ENCODE measurements at places on chromosomes 5 and 9.

GRCh38 chr9:123608104-123608503 lies 252.1 kb downstream of the CRB2 start:
- DNase-seq: peak; percentile 85

GRCh38 chr9:134549336-134549735 lies 92.3 kb upstream of the COL5A1 start:
- DNase-seq: no peak

DNA sequence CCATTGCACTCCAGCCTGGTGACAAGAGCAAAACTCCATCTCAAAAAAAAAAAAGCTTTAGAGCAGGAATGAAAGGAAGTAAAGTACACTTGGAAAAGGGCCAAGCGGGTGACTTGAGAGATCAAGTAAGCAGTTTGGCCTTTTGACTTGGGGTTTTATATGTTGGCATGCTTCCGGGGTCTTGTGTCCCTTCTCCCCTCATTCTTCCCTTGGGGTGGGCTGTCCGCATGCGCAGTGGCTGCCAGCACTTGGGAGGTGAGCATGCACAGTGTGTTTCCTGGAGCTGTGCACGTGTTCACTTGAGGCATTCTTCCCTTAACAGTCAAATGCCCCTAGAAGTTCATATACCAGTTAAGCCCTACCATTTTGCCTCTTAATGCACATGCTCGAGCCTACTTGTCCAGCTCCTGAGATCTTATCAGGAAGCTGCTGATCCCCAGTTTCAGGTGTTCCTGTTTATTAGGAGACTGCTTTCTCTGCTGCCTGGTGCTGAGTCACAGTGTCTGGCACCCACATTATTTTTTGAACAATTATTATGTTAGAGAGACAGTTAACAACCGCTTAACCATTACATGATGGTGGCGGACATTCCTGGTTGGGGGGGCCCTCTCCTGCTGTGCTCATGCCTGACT lies 32.6 kb upstream of the PRRC2B start:
- no peak for DNase-seq

GRCh38 chr5:140524003-140524402 lies 23.5 kb upstream of the EIF4EBP3 start:
- no peak for DNase-seq

- DNase-seq: no peak
Observed at GRCh38 chr9:119951090-119951489, 581.9 kb upstream of the BRINP1 start.

DNA sequence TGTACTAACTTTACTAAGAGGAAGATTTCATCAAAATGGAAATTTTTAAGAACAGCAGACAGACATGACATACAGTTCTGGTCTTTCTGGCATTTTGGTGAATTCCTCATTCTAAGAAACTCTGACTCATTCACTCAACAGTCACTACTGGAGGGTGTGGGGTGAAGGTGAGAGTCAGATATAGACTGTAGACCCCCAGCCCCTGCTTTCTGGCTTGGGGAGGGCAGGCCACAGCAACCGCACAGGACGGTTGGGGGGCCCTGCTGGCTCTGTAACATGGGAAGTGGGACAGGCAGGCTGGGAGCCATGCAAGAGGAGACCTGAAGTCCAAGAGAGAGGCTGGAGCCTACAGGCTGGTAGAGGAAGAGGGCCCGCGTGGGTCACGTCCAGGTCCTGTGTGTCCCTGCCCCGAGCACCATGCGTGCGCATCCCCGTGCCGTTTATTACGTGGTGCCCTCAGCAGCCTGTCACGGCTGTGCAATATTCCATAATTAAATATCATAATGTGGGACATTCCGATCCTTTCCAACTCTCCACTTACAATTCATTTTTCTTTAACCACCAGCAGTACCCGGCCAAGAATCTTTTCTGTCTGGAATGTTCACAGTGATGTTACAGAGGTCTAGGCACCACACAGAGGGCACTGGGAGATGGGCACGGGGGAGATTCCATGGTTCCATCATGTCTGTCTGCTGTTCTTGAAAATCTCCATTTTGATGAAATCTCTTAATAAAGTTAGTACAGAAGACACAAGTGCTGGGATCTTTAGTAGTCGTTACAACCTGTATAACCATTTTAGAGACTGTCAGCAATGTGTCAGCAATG lies 75.5 kb downstream of the SEMA4D start:
- DNase-seq: no peak

- no peak for DNase-seq
Observed at GRCh38 chr5:139584137-139584536, 23.0 kb downstream of the UBE2D2 start.
